ENCODE measurements at places on chromosomes 7 and 10. TPM values are rescaled to one million over a fixed set of nuclear protein-coding genes. Genes with fewer than 3 reads are reported as not detected.

GHRHR gene
- total RNA-seq, result not detected

GRCh38 chr10:132113206-132113605 is 47.5 kb downstream of the JAKMIP3 start:
- no peak overlapping the region for H3K27ac ChIP-seq
- DNase-seq, result no peak
- H3K4me1 ChIP-seq, result no peaks in the 10 kb centered on the region
- no peak overlapping the region for H3K4me3 ChIP-seq
- H3K27me3 ChIP-seq, result no peaks in the 10 kb centered on the region

PAPOLB gene
- not detected for total RNA-seq

- no peak overlapping the region for H3K27ac ChIP-seq
- H3K27me3 ChIP-seq, result no peaks in the 10 kb centered on the region
- no peaks in the 10 kb centered on the region for H3K4me1 ChIP-seq
- DNase-seq, result no peak
- no peaks in the 10 kb centered on the region for H3K36me3 ChIP-seq
- H3K4me3 ChIP-seq, result no peak overlapping the region
Measured at GRCh38 chr10:19713800-19714525, 102.3 kb upstream of the PLXDC2 start.

DNA sequence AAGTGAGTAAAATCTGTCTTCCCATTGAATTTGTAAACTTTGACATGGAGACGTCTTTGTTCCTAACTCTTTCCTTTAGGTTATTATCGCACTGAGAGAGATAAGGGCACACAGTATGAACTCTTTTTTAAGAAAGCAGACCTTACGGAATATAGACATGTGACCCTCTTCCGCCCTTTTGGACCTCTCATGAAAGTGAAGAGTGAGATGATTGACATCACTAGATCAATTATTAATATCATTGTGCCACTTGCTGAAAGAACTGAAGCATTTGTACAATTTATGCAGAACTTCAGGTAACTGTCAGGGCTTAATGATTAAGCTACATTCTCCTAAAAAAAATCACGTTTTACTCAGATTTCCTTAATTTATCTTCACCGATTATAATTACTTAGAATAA is 20.4 kb downstream of the CSGALNACT2 start:
- DNase-seq, result no peak
- H3K36me3 ChIP-seq, result peaks cover 60% of the 10 kb centered on the region
- no peak overlapping the region for H3K4me3 ChIP-seq
- peaks cover 66% of the 10 kb centered on the region for H3K4me1 ChIP-seq
- H3K27ac ChIP-seq, result no peak overlapping the region
- H3K27me3 ChIP-seq, result no peaks in the 10 kb centered on the region

GPER1 gene
- not detected for total RNA-seq

TMEM213 gene
- 0.73 TPM for total RNA-seq

EEPD1 gene
- 8.5 TPM for total RNA-seq

- no peaks in the 10 kb centered on the region for H3K36me3 ChIP-seq
- DNase-seq, result no peak
- H3K4me1 ChIP-seq, result peaks cover 8% of the 10 kb centered on the region
- H3K27me3 ChIP-seq, result peaks cover 6% of the 10 kb centered on the region
Measured at GRCh38 chr7:38413784-38414183, 140.3 kb upstream of the TARP start.

LRRC17 gene
- 0.15 TPM for total RNA-seq

DNA sequence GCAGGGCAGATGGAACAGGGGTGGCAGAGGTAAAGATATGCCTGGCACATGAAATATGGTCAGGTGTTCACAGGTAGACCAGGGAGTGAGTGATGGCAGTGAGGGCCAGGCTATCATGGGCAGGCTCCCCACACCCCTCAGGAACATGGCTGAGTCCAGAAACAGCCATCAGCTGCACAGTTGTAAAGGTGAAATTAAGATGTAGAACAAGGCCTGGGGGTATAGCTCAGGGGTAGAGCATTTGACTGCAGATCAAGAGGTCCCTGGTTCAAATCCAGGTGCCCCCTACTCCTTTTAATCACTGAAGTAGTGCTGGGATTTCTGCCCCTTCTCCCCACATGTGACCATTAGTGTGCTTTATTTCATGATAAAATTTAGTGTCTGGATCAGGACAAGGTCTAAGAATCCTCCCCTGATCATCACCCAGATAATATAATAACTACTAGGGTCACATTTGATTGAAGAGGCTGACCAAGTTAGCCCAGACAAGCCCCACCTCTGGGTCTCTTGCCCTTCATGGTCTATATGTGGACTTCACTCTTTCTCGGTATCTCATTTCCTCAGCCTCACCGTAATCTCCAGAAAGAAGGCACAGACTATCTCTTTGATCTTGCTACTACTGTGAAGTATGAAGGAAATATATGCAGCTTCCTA is 69.0 kb downstream of the ZNF783 start:
- H3K27me3 ChIP-seq, result peaks cover 16% of the 10 kb centered on the region
- no peak overlapping the region for H3K4me3 ChIP-seq
- no peak overlapping the region for H3K27ac ChIP-seq
- no peak for DNase-seq

DNA sequence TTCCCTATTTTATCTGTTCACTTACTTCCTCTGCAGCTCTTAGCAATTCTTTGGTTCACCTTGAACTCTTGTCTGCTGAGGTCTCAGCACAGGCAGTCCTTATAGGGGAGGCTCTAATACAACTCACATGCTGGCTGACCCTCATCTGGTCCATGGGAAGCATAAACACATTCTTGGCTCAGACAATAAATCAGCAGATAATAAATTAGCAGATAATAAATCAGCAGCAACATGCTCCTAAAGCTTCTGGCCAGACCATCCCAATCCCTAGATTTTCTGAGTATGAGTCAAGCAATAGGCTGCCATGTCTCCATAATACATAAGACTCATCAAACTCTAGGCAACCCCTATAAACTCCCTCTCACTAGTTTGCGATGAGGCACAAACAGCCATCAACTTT is 208.6 kb upstream of the STEAP4 start:
- H3K4me1 ChIP-seq, result no peaks in the 10 kb centered on the region
- H3K27ac ChIP-seq, result no peak overlapping the region
- H3K27me3 ChIP-seq, result no peaks in the 10 kb centered on the region
- H3K4me3 ChIP-seq, result no peak overlapping the region
